ENCODE measurements at places on chromosomes 1 and 21.

- DNase-seq = no peak
Observed at GRCh38 chr1:54922921-54923421, 36.0 kb upstream of the DHCR24 start.

- DNase-seq = no peak
Observed at GRCh38 chr21:38610623-38611251, 112.5 kb upstream of the ERG start.

- no peak for DNase-seq
Observed at GRCh38 chr21:41720250-41720649, 46.6 kb downstream of the RIPK4 start.

DNA sequence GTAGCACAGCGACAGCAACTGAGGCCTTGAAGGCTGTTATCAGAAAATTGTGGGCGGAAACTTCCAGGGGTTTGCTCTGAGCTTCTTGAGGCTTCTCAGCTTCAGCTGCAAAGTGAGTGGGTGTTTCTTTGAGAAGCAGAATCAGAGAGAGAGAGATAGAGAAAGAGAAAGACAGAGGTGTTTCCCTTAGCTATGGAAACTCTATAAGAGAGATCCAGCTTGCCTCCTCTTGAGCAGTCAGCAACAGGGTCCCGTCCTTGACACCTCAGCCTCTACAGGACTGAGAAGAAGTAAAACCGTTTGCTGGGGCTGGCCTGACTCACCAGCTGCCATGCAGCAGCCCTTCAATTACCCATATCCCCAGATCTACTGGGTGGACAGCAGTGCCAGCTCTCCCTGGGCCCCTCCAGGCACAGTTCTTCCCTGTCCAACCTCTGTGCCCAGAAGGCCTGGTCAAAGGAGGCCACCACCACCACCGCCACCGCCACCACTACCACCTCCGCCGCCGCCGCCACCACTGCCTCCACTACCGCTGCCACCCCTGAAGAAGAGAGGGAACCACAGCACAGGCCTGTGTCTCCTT, at the start of gene FASLG:
TSS of gene FASLG (plus strand) at position 233 of the 583 bp plus-strand sequence. CDS start at position 332, 99 bp downstream.
- DNase-seq = peak; percentile 55

DNA sequence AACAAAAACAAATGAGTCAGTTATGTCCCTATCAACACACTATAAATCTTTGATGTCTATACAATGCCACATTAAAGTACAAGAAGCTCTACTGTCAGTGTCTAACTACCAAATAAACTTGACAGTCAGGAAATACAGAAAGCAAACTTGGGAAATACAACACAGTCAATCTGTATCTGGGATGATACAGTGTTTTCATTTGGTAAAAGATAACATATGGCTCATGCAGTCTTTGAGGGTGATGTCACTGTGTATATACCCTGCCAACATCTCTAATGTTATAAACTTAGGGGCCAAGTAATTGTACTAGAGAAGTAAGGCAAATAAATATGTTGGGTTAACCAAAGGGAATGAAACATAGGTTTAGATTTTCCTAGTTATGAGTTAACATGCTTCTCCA, 552.5 kb upstream of the ADAMTS5 start:
- DNase-seq = no peak

- no peak for DNase-seq
Observed at GRCh38 chr1:116921301-116921885, 11.7 kb downstream of the PTGFRN start.

DNA sequence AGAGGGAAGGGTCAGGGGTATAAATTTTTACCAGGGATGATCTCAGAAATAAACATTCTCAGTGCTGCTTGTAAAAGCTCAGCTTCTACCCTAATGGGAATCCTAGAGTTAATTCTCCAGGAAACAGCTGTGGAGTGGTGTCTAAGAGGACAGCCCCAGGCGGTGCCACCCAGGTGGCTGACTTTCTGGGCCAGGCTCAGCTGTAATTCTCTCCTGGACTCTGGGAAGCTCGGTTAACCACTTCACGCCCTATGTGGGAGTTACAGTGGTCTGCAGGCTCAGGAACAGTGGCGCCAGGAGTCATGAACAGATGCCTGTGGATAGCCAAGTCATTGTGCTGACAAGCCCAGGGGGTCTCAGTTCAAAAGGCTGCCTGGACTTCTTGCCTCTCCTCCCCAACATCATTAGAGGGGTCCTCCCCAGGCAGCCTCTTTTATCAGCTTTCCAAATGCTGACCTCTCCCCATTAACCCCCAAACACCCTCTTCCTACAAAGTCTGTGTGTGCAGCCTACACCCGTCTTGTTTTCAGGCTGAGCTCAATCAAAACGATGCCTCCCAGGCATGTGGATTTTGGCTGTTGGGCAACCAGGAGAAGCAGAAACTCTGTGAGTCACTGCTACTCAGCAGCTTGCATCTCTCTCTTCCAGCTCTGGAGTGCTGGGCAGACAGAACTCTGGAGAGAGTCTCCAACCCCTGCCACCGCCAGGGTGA, 1.2 kb downstream of the HHIPL2 start:
- DNase-seq = no peak

- DNase-seq = no peak
Observed at GRCh38 chr1:41368366-41368765, 7.1 kb downstream of the FOXO6 start.

DNA sequence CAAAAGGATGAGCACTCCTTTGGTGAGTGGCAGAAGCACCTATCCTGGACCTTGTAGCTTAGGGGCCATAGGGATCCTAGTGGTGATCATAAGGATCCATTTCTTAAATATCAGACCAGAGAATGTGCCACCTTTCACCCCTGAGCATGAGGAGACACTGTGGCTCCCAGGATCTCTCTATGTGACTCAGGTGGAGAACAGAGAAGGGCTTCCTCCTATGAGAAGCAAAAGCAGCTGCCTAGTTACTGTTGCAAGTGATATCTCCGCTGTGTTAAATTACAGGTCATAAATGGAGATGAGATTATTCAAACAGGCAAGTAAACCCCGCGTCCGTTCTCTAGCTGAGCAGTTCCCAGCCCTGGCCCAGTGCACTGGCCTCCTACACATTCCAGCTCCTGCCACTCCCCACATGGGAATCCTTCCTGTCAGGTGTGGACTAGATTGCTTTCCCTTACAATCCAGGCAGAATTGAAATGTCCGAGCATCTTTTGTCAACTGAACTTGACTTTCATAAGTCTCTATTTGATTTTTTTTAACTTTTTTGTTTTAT, 26.3 kb downstream of the CLEC20A start:
- DNase-seq = no peak

DNA sequence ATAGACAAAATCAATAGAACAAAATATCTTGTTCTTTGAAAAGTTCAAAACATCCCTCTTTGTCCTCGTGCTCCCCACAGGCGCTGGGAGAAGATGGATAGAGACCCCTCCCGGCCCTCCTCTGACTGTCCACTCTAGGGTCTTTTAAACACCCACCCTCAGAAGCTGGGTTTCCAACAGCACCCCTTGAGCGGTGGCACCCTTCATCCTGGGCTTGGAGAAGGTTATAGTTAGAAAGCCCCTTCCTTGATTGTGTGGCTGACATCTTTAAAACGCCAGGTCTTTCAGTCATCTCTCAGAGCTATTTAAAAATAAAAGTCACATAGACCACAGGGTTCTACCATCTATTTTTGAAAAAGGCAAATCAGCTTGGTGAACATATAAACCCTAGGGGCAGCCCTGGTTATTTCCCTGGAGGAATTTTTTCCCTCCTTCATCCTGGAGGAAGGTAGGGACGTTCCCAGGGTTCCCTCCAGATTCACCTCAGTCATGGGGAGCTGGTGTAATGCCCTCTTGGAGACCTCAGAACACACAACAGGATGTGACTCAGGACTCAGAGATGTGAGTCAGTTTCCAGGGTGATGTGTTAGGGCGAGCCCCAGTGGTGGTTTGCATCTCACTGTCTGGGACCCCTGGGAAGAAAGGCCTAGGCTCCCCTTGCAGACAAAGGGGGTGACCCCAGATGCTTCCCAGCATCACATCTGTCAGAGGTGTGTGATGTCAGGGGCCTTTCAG, 138.5 kb downstream of the CLIC6 start:
- peak; percentile 42 for DNase-seq

Measured in CD4-positive, alpha-beta T cell treated with Interleukin-6 at 100 ng/mL for 8 hours (primary cell).